Fibroblast of skin of back (primary cell): ENCODE measurements at places on chromosomes 4 and X.
A peak's percentile ranks its signal among the peaks of the same experiment; 100 is the strongest.

DNA sequence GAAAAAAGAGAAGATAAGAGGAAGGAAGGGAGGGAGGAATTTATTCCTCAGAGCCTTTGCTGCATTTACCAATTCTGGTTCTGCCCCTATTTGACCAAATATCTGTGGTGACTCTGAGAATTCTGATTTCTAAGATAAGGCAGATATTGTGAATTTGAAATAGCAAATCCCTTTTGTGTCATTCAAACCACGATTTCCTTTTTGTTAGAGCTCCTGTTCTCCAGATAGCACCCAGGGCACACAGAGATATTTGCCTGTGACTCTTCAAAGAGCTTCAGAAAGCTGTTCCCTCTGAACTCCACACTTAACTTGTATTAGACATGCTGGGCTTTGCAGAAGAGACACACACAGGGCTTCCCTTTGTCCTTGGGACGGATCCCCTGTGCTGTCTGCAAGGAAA lies 272.2 kb downstream of the DHRSX start:
- no peak for DNase-seq

DNA sequence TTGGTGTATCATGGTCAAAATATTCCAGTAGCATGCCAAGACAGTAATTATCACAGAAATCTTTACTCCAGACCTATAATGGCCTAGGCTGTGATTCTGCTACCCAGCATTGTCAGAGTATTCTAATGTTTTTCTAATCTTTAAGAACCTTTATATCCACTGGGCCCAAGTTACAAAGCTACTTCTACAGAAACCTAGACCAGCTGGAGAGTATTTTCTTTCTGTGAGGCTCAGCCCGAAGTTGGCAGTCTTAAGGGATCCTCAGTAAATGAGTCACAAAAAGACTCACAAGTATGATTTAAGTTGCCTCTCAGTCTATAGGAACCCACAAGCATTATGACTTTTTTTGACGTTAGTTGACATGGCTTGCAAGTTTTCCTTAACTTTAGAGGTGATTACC lies 638.5 kb upstream of the FAM241A start:
- peak; percentile 85 for DNase-seq

DNA sequence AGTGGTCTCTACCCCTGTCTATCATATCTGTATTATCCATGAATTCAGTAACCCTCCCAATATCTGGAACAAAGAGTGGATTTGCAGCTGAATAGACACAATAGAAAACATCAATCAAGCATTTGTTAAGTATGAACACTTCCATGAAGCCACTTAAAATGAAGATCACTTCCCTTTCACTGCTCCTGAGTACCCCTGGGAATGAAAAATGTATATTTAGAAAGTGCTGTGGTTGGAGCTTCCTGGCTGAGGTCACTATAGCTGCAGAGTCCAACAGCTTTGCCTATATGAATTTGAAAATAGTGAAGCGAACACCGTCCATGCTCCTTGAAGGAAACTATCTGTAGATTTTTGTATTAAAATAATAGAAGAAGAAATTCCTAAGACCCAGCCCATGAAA lies 227.0 kb downstream of the DTHD1 start:
- DNase-seq, result no peak

DNA sequence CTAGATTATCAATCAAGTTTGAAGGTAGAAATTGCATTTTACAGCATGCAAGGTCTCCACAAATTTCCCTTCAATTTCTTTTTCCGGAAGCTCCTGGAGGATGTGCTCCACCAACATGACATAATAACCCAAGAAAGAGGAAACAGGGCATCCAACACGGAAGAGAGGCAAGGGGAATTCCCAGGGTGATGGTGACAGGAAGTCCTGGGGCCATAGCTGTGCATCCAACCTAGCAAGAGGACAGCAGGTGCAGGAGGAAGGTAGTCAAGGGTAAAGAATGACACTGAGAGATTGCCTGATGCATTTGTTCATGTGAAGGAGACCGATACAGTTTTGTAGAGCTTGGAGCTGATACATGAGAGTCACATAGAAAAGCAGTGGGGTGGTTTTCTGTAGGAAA lies 115.7 kb upstream of the LSM6 start:
- no peak for DNase-seq

DNA sequence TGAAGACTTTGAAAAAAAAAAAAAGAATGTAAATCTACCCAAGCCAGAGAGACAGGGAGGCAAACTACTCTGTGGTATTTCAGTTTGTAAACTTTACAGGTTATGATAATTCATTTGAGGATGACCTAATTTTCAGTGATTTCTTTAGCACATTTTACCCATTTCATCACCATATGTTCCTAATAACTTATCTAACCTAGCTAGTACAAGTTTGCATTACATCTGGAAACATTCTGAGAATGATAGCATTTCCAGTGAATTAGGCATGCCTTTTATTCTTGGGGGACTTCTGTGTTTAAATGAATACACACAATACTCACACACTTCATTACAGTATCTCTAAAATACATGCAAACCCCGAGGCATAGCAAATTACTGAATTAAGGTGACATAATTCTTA lies 1055.5 kb downstream of the PCDH18 start:
- DNase-seq, result no peak
